ENCODE measurements at places on chromosomes 7 and 10.

- H3K27me3 ChIP-seq: no peaks in the 10 kb centered on the region
- DNase-seq: no peak
- H3K36me3 ChIP-seq: peaks cover 38% of the 10 kb centered on the region
- H3K4me3 ChIP-seq: no peak overlapping the region
- H3K4me1 ChIP-seq: no peaks in the 10 kb centered on the region
- no peak overlapping the region for H3K27ac ChIP-seq
These were observed 92.9 kb upstream of the SH2B2 start for GRCh38 chr7:102193806-102194205.

DNA sequence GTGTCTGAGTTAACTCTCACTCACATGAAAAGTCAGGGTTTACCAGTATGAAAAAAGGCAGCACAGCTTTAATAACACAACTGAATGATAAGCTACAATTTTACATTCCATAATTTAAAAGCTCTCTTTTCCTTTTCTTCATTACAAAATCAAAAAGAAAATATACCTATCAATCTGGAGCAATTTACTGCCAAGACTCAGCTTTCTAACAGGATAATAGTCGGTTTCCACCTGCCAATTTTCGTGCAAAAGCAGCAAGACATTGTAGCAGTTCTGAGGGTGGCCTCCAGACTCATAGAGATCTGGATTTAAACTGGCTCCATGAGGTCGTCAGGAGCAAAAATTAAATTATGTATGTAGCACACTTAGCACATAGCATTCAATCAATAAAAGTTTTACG lies 191.0 kb downstream of the GLI3 start:
- no peak overlapping the region for H3K4me3 ChIP-seq
- no peaks in the 10 kb centered on the region for H3K4me1 ChIP-seq
- peaks cover 25% of the 10 kb centered on the region for H3K36me3 ChIP-seq
- no peak overlapping the region for H3K27ac ChIP-seq

DNA sequence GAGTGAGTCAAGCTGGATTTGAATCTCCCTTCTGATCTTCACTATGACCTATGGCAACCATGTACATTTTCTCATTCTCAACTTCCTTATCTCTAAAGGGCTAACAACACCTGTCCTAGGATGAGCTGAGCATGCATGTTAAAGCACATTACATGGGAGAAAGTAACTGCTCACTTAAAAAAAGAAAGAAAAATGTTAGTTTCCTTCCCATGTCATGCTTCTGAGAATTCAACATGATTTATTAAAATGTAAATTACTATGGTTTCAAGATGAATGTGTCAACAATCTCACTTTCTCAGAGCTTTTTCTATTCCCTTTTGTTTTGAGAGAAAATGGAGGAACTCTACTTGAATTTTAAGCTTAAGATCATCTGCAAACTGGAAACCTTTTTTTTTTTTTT lies 295.3 kb downstream of the SKIDA1 start:
- no peaks in the 10 kb centered on the region for H3K4me1 ChIP-seq
- H3K27ac ChIP-seq: no peak overlapping the region
- DNase-seq: no peak
- no peaks in the 10 kb centered on the region for H3K36me3 ChIP-seq
- no peak overlapping the region for H3K4me3 ChIP-seq
- H3K27me3 ChIP-seq: no peaks in the 10 kb centered on the region

DNA sequence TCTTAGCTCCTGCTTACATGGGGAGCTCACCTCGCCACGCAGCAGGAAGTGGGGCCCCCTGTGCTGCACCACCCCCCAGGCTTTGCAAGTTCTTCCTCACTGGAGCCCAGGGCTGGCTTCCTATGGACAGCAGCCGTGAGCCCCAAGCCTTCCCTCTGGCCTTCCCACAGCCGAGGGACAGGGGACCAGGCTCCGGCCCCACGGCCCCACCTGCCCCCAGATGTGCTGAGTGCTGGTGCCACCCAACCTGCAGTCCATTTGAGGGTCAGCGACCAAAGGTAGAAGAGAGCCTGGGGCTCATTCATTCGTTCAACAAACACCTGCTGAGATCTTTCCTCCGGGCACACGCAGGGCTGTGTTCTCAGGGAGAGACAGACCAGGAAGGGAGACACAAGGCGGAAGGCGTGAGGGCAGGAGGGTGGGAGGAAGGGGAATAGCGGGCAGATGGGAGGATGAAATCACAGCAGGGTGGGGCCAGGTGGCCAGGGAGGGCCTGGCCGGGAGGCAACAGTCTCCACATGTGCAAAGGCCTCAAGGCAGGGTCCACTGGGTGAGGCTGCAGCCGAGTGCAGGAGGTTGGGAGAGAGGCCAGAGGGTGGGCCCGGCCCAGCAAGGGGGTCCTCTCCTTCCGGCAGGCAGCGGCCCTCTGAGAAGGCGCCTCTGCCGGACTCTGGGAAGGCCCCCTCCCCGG lies 100.1 kb downstream of the FOXL3 start:
- H3K4me3 ChIP-seq: no peak overlapping the region
- H3K27ac ChIP-seq: no peak overlapping the region
- no peaks in the 10 kb centered on the region for H3K36me3 ChIP-seq
- no peaks in the 10 kb centered on the region for H3K27me3 ChIP-seq

GRCh38 chr7:141386881-141387280 lies 164.3 kb upstream of the AGK start:
- DNase-seq: no peak
- H3K27ac ChIP-seq: no peak overlapping the region
- no peaks in the 10 kb centered on the region for H3K4me1 ChIP-seq
- no peak overlapping the region for H3K4me3 ChIP-seq

DNA sequence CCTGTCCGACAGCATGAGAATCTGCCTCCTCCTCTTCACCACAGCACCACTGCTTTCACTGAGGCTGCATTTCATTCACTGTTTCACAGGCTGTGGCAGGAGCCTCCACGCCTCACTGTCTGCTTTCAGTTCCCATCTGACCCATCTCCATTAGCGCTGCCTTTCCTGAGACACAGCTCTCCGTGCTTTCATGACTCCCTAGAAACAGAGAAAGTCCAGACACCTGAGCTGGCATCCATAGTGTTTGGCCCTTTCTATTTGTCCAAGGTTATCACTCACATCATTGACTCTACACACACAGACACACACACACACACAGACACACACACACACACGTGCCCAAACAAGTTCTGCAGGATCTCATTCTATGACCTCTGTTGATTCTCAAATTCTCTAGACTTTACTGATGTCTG lies 5.2 kb downstream of the LGI1 start:
- no peaks in the 10 kb centered on the region for H3K36me3 ChIP-seq
- no peaks in the 10 kb centered on the region for H3K4me1 ChIP-seq
- DNase-seq: no peak
- H3K27ac ChIP-seq: no peak overlapping the region
- H3K4me3 ChIP-seq: no peak overlapping the region
- H3K27me3 ChIP-seq: no peaks in the 10 kb centered on the region

DNA sequence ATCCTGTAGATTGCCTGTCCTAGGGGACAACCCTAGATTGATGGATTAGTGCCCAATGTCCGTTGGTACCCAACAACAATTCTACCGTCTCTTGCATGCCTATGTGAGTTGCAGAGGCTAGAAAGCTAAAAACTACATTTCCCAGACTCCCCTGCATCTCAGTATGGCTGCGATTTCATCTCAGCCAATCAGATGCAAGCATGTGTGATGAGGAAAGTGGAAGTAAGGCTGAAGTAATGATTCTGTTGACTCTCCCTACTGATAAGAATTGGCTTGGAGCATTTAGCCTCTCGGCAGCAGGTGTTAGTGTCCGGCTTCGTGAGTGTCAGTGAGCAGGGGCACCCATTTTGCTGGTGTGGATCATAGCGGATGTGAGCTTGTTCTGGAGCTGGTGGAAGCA lies 171.9 kb downstream of the FGFR2 start:
- no peaks in the 10 kb centered on the region for H3K36me3 ChIP-seq
- H3K4me1 ChIP-seq: no peaks in the 10 kb centered on the region
- no peak overlapping the region for H3K4me3 ChIP-seq
- no peak for DNase-seq

GRCh38 chr7:33191340-33191739 lies 62.0 kb downstream of the BBS9 start:
- H3K4me3 ChIP-seq: no peak overlapping the region
- H3K36me3 ChIP-seq: no peaks in the 10 kb centered on the region
- no peak for DNase-seq
- no peaks in the 10 kb centered on the region for H3K4me1 ChIP-seq
- no peak overlapping the region for H3K27ac ChIP-seq

DNA sequence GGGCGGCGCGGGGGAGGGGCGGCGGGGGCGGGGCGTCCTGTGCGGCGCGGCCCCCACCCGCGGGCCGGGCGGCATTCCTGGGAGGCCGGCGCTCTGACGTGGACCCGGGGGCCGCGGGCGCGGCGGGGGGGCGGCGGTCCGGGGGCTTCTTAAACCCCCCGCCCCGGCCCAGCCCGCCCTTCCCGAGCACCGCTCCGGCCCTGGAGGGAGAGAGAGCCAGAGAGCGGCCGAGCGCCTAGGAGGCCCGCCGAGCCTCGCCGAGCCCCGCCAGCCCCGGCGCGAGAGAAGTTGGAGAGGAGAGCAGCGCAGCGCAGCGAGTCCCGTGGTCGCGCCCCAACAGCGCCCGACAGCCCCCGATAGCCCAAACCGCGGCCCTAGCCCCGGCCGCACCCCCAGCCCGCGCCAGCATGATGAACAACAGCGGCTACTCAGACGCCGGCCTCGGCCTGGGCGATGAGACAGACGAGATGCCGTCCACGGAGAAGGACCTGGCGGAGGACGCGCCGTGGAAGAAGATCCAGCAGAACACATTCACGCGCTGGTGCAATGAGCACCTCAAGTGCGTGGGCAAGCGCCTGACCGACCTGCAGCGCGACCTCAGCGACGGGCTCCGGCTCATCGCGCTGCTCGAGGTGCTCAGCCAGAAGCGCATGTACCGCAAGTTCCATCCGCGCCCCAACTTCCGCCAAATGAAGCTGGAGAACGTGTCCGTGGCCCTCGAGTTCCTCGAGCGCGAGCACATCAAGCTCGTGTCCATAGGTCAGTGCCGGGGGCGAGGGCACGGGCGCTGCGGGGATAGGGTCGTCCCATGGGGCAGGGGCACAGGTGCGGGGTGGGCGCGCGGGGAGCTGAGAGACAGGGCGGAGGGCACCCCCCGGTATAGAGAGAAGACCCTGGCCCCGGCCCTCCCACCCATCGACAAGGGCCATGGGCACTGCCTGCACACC lies at the start of gene FLNC:
TSS of gene FLNC (plus strand) at position 176 of the 947 bp plus-strand sequence. CDS start at position 408, 232 bp downstream.
- H3K4me3 ChIP-seq: peak within 1 kb of the TSS; percentile 58
- no peaks in the 10 kb centered on the region for H3K27me3 ChIP-seq
- H3K36me3 ChIP-seq: no peaks in the 10 kb centered on the region

- no peak overlapping the region for H3K27ac ChIP-seq
- H3K4me3 ChIP-seq: no peak overlapping the region
- H3K4me1 ChIP-seq: no peaks in the 10 kb centered on the region
- H3K36me3 ChIP-seq: no peaks in the 10 kb centered on the region
These were observed 288.6 kb downstream of the NEBL start for GRCh38 chr10:20608503-20608902.

DNA sequence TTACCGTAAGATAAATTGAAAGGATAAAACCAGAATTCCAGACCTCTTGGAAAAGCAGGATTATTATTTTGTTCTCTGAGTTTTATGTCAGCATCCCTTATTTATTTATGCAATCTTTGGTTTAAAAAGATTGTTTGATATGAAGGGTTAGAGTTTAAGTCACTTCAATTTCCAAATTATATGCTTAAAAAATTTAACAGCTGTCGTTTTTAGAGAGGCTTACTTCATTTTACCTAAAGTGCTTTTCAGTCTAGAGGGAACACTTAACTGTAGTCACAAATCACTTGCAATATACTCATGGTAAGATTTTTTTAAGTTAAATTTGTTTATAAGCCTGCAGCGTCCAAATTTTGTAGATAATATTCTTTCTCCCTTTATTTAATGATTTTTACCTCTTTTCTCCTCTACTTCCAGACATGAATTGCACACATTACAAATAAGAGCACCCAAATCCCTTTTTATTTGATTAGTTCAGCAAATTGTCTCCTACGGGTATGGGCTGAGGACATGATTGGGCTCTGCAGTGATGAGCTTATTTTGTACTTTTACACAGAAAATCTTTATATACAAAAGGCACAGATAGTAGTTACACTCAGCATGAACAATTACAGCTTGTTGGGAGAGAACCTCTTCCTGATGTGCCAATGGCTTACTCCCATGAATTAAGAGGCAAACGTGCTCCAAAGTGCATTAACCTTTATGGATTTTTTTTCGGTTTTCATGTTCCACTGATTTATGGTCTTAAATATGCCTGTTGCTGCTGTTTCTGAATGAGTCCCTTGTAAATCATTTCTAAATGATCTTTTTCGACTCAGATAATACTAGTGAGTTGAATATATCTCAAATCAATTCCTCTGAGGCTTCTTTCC lies 319.3 kb upstream of the LRGUK start:
- no peak overlapping the region for H3K4me3 ChIP-seq
- no peaks in the 10 kb centered on the region for H3K4me1 ChIP-seq
- H3K27ac ChIP-seq: no peak overlapping the region
- no peaks in the 10 kb centered on the region for H3K27me3 ChIP-seq

GRCh38 chr7:131186816-131187215 lies 140.9 kb upstream of the MKLN1 start:
- no peaks in the 10 kb centered on the region for H3K36me3 ChIP-seq
- DNase-seq: no peak
- no peak overlapping the region for H3K4me3 ChIP-seq
- H3K27me3 ChIP-seq: no peaks in the 10 kb centered on the region
- H3K27ac ChIP-seq: no peak overlapping the region
- H3K4me1 ChIP-seq: peaks cover 26% of the 10 kb centered on the region

DNA sequence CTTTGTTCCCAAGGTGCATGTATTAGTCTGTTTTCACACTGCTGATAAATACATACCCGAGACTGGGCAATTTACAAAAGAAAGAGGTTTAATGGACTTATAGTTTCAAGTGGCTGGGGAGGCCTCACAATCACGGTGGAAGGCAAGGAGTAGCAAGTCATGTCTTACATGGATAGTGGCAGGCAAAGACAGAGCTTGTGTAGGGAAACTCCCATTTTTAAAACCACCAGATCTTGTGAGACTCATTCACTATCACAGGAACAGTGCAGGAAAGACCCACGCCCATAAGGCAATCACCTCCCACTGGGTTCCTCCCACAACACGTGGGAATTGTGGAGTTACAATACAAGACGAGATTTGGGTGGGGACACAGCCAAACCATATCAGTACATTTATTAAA lies 92.9 kb downstream of the PPP1R3C start:
- DNase-seq: no peak
- H3K4me1 ChIP-seq: peaks cover 15% of the 10 kb centered on the region
- H3K36me3 ChIP-seq: no peaks in the 10 kb centered on the region
- H3K27me3 ChIP-seq: no peaks in the 10 kb centered on the region
- H3K27ac ChIP-seq: no peak overlapping the region
- H3K4me3 ChIP-seq: no peak overlapping the region

DNA sequence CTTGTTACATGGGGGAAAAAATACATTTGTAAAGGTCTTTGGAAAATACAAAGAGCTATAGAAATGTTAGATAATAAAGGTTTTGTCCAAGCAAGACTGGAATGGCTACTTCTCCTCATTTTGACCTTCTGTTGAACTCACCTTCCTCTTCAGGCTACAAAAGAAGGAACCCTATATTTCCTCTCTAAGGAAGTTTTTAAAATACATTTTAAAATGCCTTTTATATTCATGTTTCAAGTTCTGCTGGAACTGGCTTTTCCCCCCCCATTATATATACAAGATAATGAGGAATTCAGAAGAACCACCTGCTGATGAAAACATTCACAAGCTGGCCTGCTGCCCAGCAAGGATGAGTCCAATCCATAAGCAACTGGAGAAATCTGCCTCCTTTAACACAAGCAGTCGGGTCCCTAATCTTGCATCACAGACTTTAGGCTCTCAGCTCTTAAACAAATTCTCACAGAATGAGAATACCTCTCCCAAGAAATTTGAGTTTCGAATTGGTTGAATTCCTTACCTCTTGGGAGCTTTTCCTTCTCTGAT lies 44.6 kb downstream of the MTERF1 start:
- no peak overlapping the region for H3K27ac ChIP-seq
- H3K4me3 ChIP-seq: no peak overlapping the region
- H3K27me3 ChIP-seq: no peaks in the 10 kb centered on the region
- no peak for DNase-seq

Measured in vagina (tissue), 2 donors.